ENCODE measurements at places on chromosomes 16 and 17.

- DNase-seq = no peak
Measured at GRCh38 chr17:29148257-29148789, 31.9 kb downstream of the MYO18A start.

GRCh38 chr17:74404789-74405188, 27.1 kb upstream of the GPRC5C start:
- no peak for DNase-seq

- no peak for DNase-seq
Measured at GRCh38 chr16:57657228-57657627, 10.9 kb upstream of the ADGRG3 start.

GRCh38 chr17:83194186-83194561, 114.8 kb downstream of the METRNL start:
- no peak for DNase-seq

DNA sequence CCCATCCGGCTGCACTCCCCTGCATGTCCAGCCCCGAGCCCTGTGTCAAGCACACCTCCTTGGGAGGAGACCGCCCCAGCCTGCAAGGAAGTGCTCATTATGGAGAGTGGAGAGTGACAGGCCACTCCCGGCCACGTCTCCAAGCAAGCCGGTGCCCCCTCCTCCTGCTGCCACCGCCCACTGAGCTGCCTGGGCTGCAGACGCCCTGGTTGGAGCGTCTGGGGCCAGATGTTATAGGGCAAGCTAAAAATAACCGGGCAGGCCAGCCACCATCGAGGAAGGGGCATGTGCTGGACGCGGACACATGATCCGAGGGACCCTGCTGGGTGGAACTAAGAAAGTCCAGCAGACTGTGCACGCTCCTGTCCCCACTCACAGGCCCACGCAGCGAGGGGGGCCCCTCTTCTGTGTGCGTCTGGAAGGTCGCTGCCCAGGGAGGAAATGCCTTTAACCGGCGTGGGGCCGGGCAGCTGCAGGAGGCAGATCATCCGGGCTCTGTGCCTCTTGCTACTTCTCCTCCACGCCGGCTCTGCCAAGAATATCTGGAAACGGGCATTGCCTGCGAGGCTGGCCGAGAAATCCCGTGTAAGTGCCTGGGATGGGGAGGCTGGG, at the start of gene WFDC1:
Gene WFDC1 (plus strand): TSS at position 348 of the 612 bp plus-strand sequence. CDS start 94 bp downstream, at position 442.
- no peak for DNase-seq

DNA sequence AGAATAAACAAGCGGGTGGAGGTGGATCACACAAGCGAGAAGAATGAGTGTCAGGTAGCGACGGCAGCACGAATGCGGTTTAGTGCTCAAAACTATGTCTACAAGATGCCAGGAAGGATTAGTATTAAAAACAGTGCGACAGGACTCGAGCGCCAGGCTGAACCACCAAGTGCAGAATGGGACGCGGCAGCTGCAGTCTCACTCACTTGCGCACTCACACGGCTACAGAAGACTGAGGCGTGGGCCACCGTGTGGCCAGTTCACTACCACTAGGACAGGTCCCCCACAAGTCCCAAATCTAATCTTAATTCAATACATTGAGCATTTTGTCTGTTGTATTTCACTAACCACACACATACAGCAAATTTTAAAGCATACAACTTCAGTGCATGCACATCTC, 35.7 kb upstream of the TRAP1 start:
- DNase-seq = no peak

GRCh38 chr17:64056269-64057005, 36.0 kb upstream of the ICAM2 start:
- no peak for DNase-seq

DNA sequence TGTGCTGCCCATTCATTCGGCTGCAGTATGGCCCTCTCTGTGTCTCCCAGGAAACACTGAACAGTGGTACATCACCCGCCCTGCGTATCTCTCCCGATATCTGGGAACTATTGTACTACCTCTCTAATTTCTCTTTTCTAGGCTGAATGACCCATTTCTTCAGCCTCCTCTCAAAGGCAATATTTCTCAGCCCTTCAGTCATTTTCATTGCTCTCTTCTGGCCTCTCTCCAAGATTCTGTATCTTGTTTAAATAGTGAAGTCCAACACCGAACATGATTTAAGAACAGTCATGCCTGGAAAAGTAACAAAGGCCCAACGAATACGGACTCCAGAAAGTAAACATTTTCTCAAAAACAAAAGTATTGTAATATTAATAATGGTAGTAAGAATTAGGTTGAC, 220.1 kb downstream of the ZFHX3 start:
- no peak for DNase-seq

DNA sequence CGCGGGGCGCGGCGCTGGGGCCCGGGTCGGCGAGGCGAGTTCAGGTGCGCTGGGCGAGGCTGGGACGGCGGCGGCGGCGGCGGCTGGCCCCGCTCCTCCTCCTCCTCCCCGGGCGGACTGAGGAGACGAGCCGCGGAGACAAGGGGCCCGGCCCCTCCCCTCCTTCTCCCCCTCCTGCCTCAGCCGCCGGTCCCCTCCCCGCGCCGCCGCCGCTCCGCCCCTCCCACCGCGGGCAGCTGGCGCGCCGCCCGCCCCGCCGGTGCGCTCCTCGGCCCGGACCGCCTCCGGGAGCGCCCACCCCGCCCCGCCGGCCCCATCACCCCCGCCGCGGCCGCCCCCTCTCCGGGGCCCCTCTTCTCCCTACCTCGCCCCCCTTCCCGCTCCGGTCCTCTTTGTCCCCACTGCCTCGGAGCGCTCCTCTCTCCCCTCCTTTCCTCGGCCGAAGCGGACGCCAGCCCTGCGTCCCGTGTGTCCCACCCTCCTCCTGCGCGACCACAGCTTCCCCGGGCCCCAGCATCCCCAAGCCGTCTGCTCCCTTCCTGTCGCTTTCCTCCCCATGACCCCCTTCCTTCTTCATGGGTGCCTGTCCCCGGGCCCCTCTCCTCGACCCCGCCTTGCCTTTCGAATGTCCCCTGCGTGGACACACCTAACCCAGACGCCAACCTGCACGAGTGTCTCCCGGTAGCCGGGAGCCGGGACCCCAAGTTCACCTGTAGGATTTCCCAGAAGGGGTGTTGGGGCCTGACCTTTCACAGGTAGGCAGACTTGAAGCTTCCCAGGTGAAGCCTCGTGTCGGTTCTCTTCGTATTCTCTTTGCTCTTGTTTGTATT, at the start of gene TOX3:
Gene TOX3 (minus strand): TSS at position 140 of the 830 bp plus-strand sequence. CDS start 420 bp downstream, outside the sequence.
- no peak for DNase-seq

DNA sequence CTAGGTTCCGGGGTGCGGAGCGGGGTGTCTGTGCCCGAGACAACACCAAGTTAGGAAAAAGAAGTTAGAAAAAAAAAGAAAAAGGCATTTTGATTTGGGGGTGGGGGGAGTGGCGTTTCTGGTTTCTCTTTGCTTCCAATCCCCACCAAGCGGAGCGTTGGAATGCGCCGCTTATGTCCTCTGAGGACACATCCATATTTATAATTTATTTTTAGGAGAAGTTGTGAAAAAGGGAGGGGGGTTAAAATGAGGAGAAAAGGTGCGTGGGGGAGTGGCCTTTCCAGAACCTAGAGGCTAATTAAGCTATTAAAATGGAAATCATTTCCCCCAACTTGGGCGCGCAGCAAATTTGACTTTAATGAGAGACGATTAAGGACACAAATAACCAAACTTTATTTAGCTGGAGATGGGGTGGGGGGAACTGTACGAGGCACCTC, 232.1 kb downstream of the MRTFB start:
- no peak for DNase-seq
